Stimulated activated CD4-positive, alpha-beta T cell treated with anti-CD3 and anti-CD28 coated beads, TNF-alpha, amount 100 ng/mL, for 24 hours (primary cell): ENCODE measurements at places on chromosomes 13 and 19.
A peak's percentile ranks its signal among the peaks of the same experiment; 100 is the strongest.

DNA sequence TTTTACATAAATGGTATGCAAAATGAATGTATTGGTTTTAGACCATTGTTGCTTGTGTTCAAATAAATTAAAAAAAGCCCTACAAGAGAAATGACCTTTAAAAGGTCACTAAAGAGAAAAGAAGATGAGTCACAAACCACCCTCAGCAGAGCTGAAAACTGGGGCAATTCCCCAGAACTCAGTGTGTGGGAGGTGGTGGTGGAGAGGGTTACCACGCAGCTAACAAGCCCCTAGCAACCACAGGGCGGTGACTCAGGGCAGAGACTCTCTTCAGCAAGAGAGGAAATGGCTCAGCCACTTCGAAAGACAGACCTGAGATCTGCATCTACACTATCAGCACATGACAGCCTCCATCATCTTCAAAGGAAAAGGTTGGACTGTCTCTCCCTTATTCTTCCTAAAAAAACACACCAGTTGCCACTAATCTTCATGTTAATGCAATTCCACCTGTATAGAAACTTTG is 29.4 kb upstream of the NDFIP2 start:
- peak; percentile 87 for DNase-seq

DNA sequence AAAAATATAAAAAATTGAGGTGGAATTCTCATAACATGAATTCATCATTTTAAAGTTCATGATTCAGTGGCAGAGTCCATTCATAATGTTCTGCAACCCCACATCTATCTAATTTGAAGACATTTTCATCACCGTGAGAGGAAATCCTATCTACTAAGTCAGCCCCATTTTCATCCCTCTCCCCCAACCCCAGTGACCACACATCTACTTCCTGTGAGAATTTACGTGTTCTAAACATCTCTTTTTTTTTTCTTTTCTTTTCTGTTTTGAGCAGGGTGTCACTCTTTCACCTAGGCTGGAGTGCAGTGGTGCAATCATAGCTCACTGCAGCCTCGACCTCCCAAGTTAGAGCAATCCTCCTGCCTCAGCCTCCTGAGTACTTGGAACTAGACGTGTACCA is 17.5 kb downstream of the ATCAY start:
- no peak for DNase-seq

DNA sequence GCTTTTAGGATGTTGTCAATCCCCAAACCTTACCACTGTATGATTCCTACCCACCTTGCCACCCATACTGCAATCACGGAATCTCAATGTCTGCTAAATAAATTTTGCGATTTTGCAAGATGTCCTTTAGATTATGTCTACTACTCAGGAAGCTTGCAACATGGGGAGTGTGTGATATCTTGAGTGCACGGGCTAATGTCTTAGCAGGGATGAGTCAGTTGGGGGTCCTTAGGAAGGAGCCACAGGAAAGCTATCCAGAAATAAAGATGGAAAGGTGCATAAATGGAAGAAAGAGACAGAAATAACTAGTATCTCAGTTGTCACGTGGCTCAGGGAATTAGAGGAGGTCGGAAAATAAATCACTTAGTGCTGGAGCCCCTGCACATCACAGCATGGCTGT is 77.1 kb downstream of the NALCN start:
- no peak for DNase-seq

DNA sequence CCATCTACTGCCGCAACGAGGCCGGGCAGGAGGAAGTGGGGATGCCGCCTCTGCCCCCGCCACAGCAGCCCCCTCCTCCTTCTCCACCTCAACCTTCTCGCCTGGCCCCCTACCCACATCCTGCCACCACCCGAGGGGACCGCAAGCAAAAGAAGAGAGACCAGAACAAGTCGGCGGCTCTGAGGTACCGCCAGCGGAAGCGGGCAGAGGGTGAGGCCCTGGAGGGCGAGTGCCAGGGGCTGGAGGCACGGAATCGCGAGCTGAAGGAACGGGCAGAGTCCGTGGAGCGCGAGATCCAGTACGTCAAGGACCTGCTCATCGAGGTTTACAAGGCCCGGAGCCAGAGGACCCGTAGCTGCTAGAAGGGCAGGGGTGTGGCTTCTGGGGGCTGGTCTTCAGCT is 3.4 kb upstream of the NUP62 start:
- DNase-seq, result no peak

GRCh38 chr19:4583961-4584669 is 24.6 kb upstream of the SEMA6B start:
- DNase-seq, result no peak

DNA sequence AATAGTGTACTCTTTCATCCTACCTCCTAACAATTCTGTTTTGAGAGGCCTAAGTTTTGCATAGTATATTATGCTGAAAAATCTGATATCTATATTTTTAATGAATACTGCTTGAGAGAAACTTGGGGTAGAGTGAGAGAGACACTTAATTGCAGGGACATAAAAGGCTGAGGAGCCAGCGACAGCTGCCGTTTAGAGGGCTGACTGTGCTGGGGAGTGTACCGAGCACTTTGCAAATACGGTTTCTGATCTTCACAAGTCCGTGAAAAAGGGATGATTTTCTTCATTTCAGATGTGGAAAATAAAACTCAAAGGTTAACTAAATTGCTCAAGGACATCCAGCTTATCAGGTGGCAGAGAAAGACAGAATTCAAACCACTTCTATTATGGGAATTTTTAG is 97.4 kb downstream of the CAB39L start:
- no peak for DNase-seq

- no peak for DNase-seq
These were observed 157.4 kb downstream of the EFNB2 start for GRCh38 chr13:106377931-106378662.

- DNase-seq, result no peak
These were observed 6.3 kb downstream of the TM9SF2 start for GRCh38 chr13:99507551-99507950.

GRCh38 chr19:2058570-2059421 is 7.8 kb upstream of the MKNK2 start:
- no peak for DNase-seq

DNA sequence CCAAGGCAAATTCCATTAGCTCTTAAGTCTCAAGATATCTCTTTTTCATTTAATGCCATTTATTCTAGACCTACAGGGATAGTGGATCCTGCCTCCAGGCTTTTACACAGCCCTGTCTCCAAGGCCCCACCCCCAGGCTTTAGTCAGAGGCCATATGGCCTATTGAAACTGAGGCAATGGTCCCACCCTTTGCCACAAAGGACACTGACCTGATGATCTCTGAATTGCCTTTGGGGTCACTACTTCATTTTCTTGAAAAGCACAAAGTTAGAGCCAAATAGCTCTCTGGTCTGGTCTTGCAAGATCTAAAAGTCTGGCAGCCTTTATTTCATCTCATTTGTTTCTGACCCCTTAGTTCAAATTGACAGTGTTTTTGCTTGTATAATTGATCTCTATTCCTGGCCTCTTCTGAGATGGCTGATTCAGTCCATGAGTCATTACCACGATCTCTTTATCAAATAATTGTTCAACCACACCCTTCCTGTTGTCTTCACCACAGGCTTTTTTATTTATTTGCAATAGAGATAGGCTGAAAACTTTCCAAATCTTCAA is 209.8 kb downstream of the FGF14 start:
- DNase-seq, result no peak

DNA sequence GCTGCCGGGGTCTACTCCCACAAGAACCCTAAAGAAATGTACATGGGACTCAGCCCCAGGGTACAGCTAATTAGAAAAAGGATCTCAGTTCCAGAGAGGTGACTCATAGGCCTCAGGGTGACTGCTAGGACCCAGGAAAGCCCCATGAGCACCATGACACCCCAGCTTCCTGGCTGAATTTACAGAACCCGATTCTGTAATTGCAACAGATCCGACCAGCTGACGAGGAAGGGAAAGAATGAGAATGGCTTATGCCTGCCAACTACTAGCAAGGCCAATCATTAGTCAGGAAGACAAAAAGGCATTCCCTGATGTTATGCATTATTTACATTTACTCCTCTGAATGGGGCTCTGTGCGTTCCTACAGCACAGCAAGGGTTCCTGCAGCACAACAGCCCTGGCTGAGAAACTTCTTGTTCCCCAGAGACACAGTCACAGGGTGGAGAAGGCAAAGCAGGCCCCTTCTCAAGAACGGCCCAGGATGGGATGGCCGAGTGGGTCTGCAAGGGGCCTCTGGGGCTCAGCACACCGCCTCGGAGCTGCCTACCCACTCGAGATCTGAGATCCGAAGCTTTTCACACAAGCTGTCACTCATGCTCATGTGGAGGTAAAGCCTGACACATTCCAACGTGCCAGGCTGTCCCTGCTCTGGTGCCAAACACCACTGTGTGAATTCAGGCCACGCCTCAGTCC is 27.2 kb downstream of the PBX4 start:
- peak; percentile 66 for DNase-seq
